Cardiac septum (tissue), 1 donor: ENCODE measurements at places on chromosomes 5 and 9.

DNA sequence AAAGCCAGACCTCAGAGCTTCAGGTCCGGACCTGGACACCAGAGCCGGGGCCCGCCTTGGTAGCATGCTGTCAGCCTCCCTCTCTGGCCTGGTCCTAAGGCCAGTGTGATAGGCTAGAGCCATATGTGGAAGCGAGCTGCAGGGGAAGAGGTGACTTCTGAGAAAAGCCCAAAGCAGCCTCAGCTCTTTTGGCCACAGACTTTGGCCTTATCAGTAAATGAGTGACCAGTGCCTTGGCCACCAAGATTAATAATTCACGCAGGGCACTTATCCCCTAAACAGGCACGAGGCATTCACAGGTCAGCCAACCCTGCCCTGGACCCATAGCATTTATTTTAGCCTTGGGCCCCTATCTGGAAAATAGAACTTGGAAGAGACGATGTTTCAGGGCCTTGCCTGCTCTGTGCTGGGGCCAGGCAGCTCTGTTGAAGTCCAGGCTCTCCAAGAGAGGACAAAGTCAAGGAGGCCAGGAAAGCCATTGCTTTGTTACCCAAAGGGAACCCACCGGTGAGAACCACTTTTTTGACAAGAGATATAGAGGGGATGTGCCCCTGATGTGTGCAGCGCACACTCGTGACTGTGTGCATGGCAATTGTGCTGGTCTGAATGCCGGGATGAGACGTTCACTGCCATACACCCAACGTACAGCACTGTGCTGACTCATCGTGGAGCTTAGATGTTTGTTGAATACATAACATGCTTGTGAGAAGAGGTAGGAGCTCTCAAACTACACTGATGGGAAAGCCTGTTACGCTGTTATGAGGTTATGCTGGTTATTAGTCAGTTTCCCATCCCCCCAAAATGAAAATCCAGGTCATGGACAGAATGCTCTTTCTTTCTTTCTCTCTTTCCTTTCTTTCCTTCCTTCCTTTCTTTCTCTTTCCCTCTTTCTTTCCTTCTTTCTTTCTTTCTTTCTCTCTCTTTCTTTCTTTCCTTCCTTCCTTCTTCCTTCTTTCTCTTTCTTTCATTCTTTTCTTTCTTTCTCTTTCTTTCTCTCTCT, 5.0 kb upstream of the SLC34A1 start:
- DNase-seq = no peak

DNA sequence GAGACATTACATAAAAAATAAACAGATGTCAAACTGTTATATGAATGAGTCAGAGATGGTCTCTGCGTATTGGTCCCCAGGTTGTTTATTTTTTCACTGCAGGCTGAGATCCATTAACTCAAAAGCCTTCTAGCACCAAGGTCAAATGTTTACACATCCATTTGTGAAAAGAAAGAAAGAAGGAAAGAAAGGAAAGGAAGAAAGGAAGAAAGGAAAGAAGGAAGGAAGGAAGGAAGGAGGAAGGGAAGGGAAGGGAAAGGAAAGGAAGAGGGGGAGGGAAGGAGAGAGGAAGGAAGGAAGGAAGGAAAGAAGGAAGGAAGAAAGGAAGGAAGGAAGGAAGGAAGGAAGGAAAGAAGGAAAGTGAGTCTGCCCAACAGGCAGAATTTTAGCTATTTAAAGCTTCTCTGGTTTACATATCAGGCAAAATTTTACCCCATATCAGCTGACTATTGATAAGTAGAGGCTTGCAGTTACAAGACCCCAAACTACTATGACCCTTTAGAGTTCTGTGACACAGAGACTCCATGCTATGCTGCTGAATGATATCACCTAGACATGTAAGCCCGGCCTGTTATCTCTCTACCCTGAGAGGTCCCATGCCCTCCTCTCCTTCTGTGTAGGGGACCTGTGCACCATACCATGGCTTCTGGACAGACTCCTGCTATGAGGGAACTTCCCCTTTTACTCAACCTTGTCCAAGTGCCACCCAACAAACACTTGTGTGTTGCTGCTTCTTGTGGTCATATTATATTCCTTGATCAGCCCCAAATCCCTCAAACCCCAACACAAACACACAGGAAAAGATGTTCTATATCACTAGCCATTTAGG, 59.0 kb downstream of the DRD1 start:
- no peak for DNase-seq

- no peak for DNase-seq
Measured at GRCh38 chr5:86757824-86758223, 140.1 kb downstream of the COX7C start.

DNA sequence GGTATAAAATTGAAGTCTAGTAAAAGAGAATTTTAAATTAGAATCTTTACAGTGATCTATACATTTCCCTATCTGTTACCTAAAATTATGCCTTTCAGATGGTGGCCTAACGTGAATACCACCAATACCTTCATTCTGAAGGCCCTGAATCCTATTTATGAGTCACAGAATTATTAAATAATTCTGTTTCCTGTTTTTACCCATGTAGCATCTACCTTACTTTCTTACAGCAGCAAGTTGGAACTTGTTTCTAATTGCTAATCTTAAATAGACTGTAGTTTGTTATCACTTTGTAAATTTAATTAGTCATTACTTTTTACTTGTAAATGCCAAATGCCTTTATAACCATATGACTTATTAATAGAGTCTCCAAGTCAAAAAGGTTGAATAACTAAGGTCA, 135.0 kb downstream of the PDE4D start:
- DNase-seq = no peak

- DNase-seq = no peak
Measured at GRCh38 chr5:52754051-52754450, 33.7 kb upstream of the ITGA1 start.

GRCh38 chr9:116671605-116672004, 15.5 kb upstream of the TRIM32 start:
- no peak for DNase-seq

GRCh38 chr5:163912046-163912445, 406.6 kb downstream of the MAT2B start:
- DNase-seq = no peak

DNA sequence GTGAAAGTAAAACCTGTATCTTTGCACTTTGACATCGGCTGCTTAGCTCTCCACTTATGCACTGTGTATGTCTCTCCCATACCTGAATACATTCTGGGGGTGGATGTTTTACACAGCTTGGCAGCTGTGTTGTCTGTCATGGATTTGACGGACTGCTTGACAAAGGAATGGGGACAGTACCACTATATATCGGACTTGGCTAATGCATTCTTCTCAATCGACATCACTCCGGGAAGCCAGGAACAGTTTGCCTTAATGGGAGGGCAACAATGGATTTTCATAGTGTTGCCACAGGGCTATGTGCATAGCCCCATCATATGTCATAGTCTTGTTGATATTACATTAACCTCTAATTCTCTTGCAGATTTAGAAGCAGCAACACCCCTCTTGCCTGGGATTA, 1008.3 kb downstream of the DNAH5 start:
- no peak for DNase-seq

DNA sequence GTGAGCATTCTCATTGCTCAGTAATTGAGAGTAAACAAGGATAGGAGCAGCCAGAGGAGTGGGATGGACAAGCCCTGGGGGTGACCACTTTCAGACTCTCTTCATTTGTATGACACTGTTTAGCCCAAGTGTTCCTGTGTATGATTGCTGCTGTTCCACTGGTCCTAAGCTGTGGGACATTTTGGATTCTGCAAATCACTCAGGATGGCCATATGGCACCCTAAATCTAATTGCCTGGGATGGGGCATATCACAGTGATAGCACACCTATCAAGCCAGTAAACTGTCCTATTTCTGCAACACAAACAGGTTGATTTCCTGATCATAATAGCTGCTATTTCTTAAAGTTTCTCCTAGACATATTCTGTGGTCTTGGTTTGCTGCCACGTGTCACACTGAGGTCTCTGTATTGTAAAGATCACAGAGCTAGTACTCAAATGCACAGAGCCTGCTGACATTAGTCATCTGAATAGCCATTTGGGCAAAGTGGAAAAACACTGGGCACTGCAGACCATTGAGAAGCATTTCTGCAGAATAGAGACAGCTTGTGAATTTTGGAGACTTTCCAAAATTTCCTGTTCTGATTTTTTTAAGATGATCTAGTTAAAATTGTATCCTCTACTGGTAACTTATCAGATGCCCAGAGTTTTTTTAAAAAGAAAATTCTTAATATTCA, 320.2 kb downstream of the RFX3 start:
- no peak for DNase-seq

GRCh38 chr5:179115307-179115706, 55.1 kb downstream of the ZNF354C start:
- DNase-seq = no peak

GRCh38 chr5:176772271-176773210, 37.8 kb upstream of the UNC5A start:
- peak; percentile 60 for DNase-seq

DNA sequence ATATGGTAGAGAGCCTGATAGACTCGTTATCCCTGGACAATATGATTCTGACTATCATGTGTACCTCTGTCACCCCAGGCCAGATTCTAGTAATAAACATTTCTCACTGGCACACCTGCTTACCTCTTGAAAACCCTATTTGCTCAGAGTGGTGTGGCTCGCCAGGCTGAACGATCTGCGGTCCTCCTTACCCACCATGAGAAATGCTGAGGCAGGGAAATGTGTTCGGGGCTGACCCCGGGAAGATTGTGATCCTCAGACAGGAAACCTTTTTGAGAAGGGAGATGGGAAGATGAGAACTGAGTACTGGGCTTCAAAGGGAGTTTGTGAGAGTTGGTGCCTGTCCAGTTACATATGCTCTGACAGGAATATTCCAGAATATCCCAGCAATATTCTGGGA, 10.7 kb upstream of the PRXL2C start:
- no peak for DNase-seq

DNA sequence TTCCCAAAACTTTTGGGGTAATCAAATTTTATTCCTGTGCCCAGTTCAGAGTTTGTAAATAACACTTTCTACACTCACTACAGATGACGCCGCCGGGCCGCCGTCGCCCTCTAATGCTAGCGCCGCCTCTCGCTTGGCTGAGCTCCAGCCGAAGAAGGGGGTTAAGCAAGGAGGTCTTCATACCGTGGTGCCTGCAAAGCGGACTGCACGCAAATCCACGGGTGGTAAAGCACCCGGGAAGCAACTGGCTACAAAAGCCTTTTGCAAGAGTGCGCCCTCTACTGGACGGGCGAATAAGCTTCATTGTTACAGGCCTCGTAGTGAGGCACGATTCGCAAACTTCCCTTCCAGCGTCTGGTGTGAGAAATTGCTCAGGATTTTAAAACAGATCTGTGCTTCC, 280.4 kb downstream of the MEF2C start:
- no peak for DNase-seq

DNA sequence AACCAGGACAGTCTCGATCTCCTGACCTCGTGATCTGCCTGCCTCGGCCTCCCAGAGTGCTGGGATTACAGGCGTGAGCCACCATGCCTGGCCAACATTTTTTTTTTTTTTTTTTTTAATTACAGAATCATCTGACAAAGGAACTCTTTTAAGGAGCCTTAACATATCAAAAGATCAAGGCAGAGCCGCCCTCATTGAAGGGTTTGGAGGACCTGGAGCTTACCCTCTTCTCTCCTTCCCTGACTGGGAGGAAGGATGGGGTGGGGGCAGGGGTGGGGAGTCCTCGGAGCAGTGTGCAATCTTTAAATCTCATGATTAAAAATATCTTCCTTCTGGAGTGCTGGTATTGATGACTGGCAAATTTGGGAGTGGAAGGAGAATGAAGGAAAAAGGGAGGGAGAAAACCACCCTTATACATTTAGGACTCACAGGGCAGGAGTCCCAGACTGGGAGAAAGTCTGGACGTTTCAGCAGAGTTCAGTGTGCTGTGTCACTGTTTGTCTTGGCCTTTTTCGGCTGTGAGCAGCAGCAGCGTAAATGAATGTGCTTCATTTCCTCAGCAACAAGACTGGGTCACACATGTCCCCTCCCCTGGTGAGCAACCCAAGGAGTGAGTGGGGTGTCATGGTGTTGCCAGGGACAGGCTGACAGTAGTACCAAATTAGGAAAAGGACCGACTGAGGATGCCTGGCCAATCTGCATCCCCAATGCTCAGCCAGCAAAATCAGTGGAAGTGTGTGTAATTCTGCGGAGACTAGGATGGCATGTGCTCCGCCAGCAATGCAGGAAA, 115.3 kb upstream of the BNC2 start:
- no peak for DNase-seq

GRCh38 chr5:32612134-32612888, 27.0 kb downstream of the SUB1 start:
- no peak for DNase-seq

GRCh38 chr5:173315495-173316338, 12.5 kb downstream of the STC2 start:
- no peak for DNase-seq

- no peak for DNase-seq
Measured at GRCh38 chr9:2386566-2386965, 235.0 kb upstream of the VLDLR start.

DNA sequence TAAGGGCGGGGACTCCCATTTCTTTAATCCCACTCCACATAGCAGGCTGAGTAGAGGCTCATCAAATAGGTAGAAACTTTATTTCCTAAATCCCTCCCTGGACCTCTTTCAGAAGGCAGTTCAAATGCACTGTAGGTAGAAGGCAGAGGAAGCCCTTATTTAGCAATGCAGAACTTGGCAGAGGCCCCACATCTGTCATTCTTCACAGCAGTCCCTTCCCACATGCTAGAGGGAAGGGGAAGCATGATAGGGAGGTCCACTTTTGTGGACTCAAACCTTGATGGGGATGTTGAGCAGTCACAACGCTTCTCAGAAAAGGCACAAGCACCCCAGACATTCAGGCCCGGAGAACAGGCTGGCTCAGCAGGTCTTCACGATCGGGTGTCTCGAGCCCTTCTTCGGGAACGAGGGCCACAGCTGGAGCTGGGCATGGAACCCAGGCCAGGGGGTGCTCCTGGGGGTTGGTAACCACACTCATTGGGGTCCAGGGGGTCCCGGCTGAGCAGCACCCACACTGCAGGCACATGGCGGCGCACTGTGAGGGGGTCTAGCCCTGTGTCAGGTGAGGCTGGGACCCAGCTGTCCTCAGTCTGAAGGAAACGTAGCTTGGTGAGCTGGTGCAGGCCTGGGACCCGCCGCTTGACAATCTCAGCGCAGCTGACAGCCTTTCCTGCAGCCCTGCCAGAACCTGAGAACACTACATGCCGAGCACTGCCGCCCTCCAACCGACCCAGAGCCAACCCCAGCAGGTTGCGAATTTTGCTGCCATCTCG, 1.3 kb downstream of the RPP25L start:
- DNase-seq = no peak

- no peak for DNase-seq
Measured at GRCh38 chr9:89592213-89592815, 12.5 kb upstream of the GADD45G start.

DNA sequence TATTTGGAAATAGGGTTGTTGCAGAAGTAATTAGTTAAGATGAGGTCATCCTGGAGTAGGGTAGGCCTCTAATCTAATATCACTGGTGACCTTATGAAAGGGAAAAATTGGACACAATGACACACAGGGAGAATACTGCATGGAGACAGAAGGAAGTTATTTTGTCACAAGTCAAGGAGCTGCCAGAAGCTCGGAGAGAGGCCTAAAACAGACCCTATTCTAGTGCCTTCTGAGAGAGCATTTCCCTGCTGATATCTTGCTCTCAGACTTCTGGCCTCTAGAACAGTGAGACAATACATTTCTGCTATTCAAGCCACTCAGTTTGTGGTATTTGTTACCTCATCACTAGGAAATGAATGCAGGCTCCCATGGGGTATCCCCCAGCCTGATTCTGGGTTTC, 332.9 kb downstream of the CSNK1G3 start:
- no peak for DNase-seq

GRCh38 chr5:128825826-128826225, 139.5 kb upstream of the SLC27A6 start:
- DNase-seq = no peak
